ENCODE measurements at places on chromosomes 4 and X. TPM values are rescaled to one million over a fixed set of nuclear protein-coding genes. Genes with fewer than 3 reads are reported as not detected.

GRCh38 chr4:139834226-139834662, 168.6 kb downstream of the MGST2 start:
- no peaks in the 10 kb centered on the region for H3K4me1 ChIP-seq
- H3K36me3 ChIP-seq, result no peaks in the 10 kb centered on the region
- DNase-seq, result no peak
- H3K27me3 ChIP-seq, result no peaks in the 10 kb centered on the region
- H3K27ac ChIP-seq, result no peak overlapping the region
- no peak overlapping the region for H3K4me3 ChIP-seq

GRCh38 chr4:147599206-147599605, 18.0 kb upstream of the TMEM184C start:
- no peak overlapping the region for H3K4me3 ChIP-seq
- DNase-seq, result no peak
- H3K27ac ChIP-seq, result no peak overlapping the region

DNA sequence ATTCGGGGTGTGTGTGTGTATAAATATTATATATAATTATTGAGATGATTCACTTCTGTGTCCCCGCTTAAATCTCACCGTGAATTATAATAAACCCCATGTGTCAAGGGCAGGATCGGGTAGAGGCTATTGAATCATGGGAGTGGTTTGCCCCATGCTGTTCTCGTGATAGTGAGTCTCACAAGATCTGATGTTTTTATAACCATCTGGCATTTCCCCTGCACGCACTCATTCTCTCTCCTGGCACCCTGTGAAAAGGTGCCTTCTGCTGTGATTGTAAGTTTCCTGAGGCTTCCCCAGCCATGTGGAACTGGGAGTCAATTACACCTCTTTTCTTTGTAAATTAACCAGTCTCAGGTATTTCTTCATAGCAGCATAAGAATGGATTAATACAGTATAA, 851.4 kb upstream of the AGA start:
- no peak for DNase-seq
- no peaks in the 10 kb centered on the region for H3K4me1 ChIP-seq
- H3K4me3 ChIP-seq, result no peak overlapping the region

DNA sequence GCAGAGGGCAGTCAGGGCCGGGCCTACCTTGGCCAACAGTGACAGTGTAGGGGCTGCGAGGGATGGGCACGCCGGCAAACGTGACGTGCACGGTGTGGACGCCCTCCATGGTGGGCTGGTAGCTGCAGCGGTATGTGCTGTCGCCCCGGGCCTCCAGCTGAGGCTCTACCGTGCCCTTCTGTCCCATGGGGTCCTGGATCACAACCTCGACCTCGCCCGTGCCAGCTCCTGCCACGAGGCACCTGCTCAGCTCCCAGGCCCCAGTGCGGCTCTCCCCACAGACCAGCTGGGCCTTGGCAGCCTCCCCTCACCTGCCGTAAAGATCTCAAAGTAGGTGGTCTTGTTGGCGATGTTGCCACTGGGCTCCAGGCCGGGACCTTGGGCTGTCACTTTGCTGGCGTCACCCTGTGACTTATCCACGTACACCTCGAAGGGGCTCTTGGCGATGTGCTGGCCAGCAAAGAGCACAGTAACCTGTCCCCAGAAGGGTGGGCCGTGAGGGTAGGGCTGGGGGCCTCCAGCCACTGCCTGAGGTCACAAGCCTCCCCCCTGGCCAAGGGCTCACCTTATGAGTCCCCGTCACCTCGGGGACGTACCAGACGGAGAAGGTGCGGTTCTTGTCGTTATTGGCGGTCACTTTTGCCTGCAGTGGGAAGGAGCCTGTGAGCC, 8.3 kb downstream of the FLNA start:
- no peak overlapping the region for H3K4me3 ChIP-seq
- H3K4me1 ChIP-seq, result peaks cover 75% of the 10 kb centered on the region
- H3K27ac ChIP-seq, result peak overlapping the region; percentile 97

DNA sequence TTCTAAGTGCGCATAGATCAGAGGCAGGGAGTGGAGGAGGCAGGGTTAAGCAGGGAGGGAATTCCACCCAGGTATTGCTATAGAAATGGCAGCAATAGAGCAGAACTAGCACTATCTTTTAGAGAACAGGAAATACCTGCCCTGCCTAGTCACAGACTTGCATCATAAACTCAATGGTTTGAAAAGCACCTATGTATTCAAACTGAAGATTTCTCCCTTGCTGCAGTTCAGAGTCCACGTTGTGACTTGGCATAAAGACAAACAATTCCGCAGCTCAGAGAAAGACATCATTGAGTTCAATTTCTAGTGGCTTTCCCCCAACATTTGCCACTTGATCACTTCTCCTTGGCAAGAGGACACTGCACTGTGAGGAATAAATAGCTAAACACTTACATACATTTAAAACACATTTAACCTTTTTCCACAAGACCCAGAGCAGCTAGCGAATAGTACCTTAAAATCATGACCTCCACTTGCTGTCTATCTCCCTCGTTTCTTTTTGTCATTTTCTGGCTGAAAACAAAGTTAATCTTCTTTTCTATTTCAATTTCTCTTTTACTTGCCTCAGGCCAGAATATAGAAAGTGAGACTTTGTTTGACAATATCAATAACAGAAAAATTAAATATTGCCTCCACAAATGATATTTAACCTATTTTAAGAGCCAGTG, 42.4 kb downstream of the SLC7A11 start:
- H3K27ac ChIP-seq, result no peak overlapping the region
- H3K36me3 ChIP-seq, result no peaks in the 10 kb centered on the region
- H3K4me3 ChIP-seq, result no peak overlapping the region
- no peaks in the 10 kb centered on the region for H3K4me1 ChIP-seq

DNA sequence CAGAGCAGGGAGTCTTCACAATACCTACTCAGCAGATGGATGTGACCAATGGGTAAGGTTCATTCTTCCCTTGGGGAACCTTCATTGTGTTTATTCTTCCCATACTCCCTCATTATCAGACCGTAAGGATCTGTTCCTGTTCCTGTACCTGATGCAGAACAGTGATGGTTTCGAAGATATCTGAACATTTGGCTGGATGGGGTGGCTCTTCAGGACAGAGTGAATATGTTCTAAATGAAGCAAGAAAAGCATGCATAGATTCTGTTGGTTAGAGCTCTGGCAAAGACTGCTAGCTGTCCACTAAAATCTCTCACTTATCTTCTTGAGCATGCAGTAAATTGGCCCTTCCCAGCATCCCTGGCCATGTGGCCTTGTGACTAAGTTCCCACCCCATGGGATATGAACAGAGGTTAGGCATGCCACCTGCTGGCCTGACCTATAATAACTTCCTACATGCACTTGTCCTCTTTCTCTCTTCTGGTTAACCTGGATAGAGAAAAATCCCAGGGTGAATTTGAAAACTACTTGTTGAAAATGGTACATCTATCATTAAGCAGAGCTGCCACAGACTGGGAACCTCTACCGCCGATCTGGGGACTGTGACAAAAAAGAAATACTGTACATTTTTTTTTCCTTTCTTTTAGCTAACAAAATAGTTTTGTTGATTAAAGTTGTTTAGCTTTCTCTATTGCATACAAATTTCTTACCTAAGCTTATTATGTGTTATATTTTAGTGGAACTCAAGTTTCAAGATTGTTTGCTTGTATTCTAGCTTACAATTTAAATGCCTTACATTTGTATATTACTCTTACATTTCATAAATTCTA, 60.0 kb upstream of the BANK1 start:
- H3K4me3 ChIP-seq, result no peak overlapping the region
- H3K4me1 ChIP-seq, result no peaks in the 10 kb centered on the region
- H3K36me3 ChIP-seq, result no peaks in the 10 kb centered on the region
- peak; percentile 10 for DNase-seq
- H3K27me3 ChIP-seq, result no peaks in the 10 kb centered on the region

DNA sequence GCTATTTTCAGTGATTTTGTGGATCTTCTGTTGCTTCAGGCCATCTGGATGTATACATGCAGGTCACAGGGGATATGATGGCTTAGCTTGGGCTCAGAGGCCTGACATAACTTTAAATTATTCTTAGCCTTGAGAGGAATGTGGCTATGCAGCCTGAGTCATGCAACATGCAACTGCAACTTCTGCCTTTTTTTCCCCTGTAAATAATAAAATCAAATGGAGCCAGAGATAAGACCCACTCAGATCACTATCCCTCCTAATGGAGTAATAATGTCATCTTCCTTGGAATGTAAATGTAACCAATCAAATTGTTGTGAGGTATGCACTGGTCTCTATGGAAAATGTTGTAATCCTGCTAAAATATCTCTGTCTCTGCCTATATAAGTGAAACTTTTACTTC, 54.9 kb downstream of the MAGEB17 start:
- DNase-seq, result no peak
- no peaks in the 10 kb centered on the region for H3K27me3 ChIP-seq
- H3K4me3 ChIP-seq, result no peak overlapping the region
- H3K36me3 ChIP-seq, result no peaks in the 10 kb centered on the region
- no peaks in the 10 kb centered on the region for H3K4me1 ChIP-seq

- peak overlapping the region; percentile 81 for H3K27ac ChIP-seq
- peaks cover 9% of the 10 kb centered on the region for H3K4me1 ChIP-seq
Observed at GRCh38 chr4:183503497-183504063, 1.3 kb upstream of the ING2 start.

DNA sequence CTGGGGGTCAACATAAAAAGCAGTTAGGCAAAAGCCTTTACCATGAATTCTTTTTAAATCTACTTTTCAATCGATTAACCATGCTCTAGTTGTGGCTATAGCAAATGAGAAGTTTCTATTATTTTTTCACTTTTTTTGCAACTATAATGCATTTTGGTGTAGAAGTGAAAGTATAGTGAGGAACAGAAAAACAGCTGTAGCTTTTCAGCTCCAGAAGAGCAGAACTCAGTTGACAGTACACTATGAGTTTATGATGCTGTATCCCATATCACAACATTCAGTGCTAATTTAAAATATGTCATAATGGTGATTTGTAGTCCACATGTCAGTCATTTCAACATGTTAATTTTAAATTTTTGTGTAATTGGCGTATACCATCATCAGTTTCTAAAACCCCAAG, 8.7 kb upstream of the MUC7 start:
- no peaks in the 10 kb centered on the region for H3K36me3 ChIP-seq
- no peak overlapping the region for H3K27ac ChIP-seq
- no peak overlapping the region for H3K4me3 ChIP-seq
- no peaks in the 10 kb centered on the region for H3K4me1 ChIP-seq

DNA sequence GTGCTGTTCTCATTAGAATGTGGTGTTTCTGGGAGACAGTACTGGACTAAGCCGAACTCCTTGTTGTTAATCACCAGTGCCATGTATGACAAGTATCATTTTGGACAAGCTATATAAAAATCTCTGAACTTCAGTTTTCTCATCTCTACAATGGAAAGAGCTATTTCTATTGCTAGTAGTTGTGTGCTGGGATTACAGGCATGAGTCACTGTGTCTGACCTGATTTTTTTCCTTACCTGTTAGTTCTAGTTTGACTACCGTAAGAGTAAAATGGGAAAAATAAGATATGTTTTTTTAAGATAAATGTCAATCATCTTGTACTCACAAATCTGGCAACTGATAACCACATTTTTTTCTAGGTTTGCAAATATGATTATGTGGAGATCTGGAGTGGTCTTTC, 192.3 kb downstream of the TLL1 start:
- H3K36me3 ChIP-seq, result no peaks in the 10 kb centered on the region
- no peak overlapping the region for H3K4me3 ChIP-seq
- H3K4me1 ChIP-seq, result no peaks in the 10 kb centered on the region
- no peaks in the 10 kb centered on the region for H3K27me3 ChIP-seq

- peaks cover 3% of the 10 kb centered on the region for H3K4me1 ChIP-seq
- H3K36me3 ChIP-seq, result no peaks in the 10 kb centered on the region
- H3K4me3 ChIP-seq, result no peak overlapping the region
- no peaks in the 10 kb centered on the region for H3K27me3 ChIP-seq
- peak; percentile 8 for DNase-seq
Observed at GRCh38 chr4:158895797-158896576, 127.2 kb downstream of the FNIP2 start.

GRCh38 chrX:133983256-133983973, 2.0 kb downstream of the GPC3 start:
- no peak overlapping the region for H3K27ac ChIP-seq
- H3K27me3 ChIP-seq, result peaks cover 28% of the 10 kb centered on the region
- no peaks in the 10 kb centered on the region for H3K36me3 ChIP-seq
- H3K4me1 ChIP-seq, result peaks cover 20% of the 10 kb centered on the region
- no peak overlapping the region for H3K4me3 ChIP-seq

DNA sequence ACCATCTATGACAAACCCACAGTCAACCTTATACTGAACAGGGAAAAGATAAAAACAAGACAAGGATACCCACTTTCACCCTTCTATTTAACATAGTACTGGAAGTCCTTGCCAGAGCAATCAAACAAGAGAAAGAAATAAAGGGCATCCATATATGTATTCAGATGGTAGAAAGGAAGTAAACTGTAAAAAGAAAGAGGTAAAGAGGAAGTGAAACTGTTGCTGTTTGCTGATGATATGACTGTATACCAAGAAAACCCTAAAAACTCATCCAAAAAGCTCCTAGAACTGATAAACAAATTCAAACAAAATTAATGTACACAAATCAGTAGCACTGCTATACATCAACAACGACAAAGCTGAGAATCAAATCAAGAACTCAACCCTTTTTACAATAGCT, 538.7 kb upstream of the PABPC4L start:
- no peak for DNase-seq
- no peaks in the 10 kb centered on the region for H3K27me3 ChIP-seq
- no peaks in the 10 kb centered on the region for H3K4me1 ChIP-seq

- no peak overlapping the region for H3K4me3 ChIP-seq
- DNase-seq, result no peak
- no peaks in the 10 kb centered on the region for H3K27me3 ChIP-seq
- H3K27ac ChIP-seq, result no peak overlapping the region
- no peaks in the 10 kb centered on the region for H3K4me1 ChIP-seq
Observed at GRCh38 chr4:119652998-119653397, 24.4 kb upstream of the PDE5A start.

GRCh38 chrX:41490446-41490845, 43.3 kb downstream of the NYX start:
- no peak overlapping the region for H3K4me3 ChIP-seq
- no peak overlapping the region for H3K27ac ChIP-seq
- no peaks in the 10 kb centered on the region for H3K4me1 ChIP-seq
- DNase-seq, result no peak
- no peaks in the 10 kb centered on the region for H3K36me3 ChIP-seq

DNA sequence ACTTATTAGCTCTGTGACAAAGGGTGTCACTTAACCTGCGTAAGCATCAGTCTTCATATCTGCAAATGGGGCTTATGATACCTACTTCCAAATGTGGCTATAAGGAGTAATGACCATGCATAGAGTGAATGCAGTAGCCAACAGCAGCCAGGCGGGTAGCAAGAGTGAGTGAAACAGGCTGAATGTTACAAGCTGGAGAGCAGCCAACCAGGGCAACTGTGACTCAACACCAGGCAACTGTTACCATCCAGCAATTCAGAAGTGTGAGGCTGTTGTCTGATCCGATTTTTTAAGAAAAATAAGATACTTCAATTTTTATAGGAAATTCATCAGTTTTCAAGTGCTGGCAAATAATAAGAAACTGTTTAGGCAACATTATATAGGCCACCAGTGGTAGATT, 270.2 kb upstream of the TAPT1 start:
- no peaks in the 10 kb centered on the region for H3K36me3 ChIP-seq
- H3K27me3 ChIP-seq, result no peaks in the 10 kb centered on the region
- no peak overlapping the region for H3K4me3 ChIP-seq
- H3K4me1 ChIP-seq, result no peaks in the 10 kb centered on the region
- H3K27ac ChIP-seq, result no peak overlapping the region
- DNase-seq, result no peak

The SPANXC gene
- total RNA-seq, result not detected

The FLNA gene
- total RNA-seq, result 1,422 TPM

The NUDT11 gene
- 0.68 TPM for total RNA-seq

The SPOCK3 gene
- not detected for total RNA-seq

The DMRTC1 gene
- total RNA-seq, result 0.51 TPM
